NCI-H1048 (cell line): ENCODE measurements at places on chromosomes 16 and 17.

GRCh38 chr17:13346081-13346533 is 255.6 kb downstream of the HS3ST3A1 start:
- DNase-seq = no peak

GRCh38 chr17:21035406-21035805 is 7.4 kb downstream of the USP22 start:
- no peak for DNase-seq

DNA sequence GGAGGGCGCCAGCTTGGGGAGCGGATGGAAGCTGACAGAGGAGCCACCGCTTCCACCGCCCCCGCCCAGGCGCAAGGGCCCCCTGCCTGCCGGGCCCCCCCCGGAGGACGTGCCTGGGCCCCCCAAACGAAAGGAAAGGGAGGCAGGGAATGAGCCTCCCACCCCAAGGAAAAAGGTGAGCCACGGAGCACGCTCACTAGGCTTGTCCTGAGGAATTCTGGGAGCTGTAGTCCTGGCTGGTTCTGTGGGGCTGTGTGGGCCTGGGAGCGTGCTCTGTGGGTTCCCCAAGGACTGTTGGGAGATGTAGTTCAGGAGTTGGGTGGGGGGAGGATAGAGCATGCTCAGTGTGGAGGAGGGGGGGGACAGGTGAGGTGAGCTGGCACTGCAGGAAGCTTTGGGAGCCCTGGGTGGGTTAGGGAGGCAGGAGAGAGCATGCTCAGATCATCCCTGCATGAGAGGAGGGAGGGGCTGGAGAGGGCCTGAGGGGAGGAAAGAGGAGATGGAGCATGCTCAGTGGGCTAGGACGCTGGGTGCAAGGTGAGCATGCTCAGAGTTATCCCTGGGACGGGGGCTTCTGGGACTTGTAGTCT is 4.5 kb downstream of the FBXL19 start:
- peak; percentile 44 for DNase-seq

DNA sequence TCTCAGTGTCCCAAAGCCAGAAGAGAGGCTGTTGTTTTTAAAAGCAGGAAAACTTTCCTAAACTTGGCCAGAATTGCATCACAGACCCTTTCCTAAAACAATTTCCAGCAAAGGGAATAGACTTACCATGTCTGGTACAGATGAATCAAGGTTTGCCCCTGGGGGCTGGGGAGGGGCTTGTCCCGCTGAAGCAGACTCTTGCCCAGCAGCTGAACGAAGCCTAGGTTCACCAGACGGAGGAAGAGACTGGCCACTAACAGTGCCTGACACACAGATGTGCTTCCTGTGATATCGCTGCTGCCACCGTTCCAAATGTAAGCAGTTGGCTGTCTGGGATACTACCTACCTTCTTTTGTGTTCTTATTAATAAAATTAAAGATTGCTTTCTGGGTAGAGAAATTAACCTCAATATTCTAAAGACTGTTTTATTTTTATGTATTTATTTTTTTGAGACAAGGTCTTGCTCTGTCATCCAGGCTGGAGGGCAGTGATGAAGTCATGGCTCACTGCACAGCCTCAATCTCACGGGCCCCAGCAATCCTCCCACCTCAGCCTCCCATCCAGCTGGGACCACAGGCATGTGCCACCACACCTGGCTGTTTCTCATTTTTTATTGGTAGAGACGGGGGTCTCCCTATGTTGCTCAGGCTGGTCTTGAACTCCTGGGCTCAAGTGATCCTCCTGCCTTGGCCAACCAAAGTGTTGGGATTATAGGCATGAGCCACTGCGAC is 13.5 kb downstream of the PRCD start:
- DNase-seq = no peak
